Activated CD8-positive, alpha-beta memory T cell treated with anti-CD3 and anti-CD28 coated beads for 1 hour (primary cell): ENCODE measurements at places on chromosomes 13 and 19.

DNA sequence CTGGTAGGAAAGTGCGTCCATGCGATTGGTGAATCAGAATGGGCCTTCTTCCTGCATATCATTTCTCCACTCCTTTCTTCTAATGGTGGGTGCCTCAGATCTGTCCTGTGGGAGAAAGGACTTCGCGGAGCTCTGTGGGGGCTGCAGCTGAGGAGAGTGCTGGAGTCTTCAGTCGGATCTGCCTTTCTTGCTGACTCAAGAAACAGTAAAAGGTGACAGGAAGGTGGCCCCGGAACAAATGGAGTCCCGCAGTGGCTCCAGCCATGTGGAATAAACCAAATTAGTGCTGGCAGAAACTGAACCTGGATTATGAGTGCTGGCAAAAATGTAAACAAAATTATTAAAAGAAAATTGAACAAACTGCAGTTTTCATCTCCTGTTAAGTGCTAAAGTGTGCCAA is 15.1 kb upstream of the GAS6 start:
- no peak for DNase-seq

GRCh38 chr19:49853852-49854377 is 3.0 kb downstream of the PTOV1 start:
- no peak for DNase-seq

DNA sequence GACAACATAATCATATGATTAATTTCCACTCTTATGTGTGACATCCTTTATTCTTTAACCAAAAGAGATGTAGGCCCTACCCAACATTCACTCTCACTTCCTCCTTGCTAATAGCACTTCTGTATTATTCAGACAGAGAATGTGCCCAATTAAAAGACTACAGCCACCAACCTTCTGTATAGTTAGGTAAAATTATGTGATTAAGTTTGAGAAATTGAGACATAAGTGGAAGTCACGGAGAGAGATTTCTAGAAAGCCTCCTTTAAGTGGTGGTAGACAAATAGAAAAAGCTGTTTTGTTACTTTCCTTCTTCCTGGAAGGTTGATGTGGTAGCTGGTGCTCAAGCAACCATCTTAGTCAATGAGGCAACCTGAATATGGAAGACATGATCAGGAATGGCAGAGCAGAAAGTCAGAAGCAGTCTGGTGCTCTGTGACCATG is 14.8 kb downstream of the EPSTI1 start:
- no peak for DNase-seq

- no peak for DNase-seq
These were observed 3.0 kb downstream of the PAK4 start for GRCh38 chr19:39128516-39129079.

- peak; percentile 42 for DNase-seq
These were observed 8.6 kb upstream of the NUP62 start for GRCh38 chr19:49937750-49938381.

DNA sequence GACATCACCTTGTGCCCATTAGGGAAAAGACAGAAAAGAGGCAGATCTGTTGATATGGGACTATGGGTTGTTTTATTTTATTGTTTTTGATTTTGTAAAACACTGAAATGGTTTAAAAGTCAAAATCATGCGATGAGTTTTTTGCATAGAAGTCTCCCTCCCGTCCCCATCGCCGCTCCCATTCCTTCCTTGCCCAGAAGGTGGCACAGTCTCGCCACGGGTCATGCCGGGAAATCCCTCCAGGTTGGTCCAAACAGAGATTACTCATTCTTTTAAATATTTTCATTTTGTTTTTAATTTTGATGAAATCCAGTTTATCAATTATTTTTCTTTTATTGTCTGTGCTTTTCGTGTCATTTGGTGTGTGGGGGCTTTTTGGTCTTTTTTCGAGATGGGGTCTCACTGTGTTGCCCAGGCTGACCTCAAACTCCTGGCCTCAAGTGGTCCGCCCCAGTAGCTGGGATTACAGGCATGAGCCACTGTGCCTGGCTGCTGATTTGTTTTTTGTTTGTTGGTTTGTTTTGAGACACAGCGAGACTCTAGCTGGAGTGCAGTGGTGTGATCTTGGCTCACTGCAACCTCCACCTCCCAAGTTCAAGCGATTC is 9.2 kb downstream of the PGPEP1 start:
- DNase-seq: no peak

DNA sequence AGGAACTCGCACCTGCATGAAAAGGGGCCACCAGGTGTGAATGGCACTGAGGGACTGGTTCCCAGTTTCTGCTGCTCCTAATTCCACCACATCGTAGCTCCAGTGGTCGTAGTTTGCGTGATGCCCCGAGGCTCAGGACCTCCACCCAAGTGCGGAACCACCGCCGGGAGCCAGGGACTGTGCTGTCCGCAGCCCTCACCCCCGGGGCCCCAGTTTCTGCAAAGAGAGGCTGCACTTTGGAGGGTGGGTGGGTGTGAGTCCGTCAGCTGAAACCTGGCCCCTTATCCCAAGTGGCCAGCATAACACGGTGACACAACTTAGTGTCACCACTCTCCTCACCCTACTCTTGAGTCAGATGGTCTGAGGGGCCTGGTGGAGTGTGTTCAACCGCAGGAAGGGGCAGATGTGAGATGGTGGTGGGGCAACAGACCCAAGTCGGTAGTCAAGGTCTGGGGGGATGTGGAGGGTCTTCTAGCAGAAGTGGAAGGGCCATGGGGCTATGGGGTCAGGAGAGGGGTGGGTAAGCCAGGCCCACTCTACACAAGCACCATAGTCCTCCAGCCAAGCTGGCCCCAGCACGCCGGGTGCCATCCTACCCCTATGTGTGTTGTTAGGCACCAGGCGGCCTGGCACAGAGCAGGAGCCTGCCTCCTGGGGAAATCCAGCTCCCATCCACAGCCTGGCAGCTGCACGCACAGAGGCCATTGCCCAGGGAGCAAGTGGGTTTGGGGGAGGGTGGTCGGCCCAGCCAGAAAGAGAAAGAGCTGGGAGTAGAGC is 1301.6 kb downstream of the UQCRFS1 start:
- DNase-seq: no peak

DNA sequence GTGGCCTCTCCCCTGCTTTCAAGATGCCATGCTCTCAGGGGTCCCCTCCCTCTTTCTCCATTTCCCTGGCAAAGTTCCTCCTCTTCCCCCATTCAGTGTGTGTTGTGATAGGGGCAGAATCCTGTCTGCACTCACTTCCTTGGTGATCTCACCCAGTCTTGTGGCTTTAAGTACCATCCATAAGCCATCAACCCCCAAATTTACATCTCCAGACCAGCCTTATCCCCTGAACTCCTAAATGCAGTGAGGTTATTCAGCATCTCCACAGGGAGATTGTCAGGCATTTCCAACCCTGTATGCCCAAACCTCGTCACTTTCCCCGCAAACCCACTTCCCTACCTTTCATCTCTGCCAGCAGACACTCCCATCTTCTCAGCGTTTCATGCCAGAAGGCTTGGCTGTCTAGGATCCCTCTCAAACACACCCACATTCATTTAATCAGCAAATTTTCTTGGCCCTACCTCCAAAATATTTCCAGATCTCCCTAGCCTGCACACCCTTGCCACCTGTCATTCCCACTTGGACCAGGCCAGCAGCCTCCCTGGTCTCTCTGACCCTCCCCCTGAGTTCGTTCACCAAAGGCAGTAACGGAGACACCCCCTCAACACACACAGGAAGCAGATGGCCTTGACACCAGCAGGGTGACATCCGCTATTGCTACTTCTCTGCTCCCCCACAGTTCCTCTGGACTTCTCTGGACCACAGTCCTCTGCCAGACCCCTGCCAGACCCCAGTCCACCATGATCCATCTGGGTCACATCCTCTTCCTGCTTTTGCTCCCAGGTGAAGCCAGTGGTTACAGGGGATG is at the start of gene HCST:
Gene HCST (plus strand): TSS at position 676 of the 808 bp plus-strand sequence. CDS start 65 bp downstream, at position 741.
- no peak for DNase-seq

GRCh38 chr19:57934820-57935665 is at the start of gene ZNF418:
ZNF418 (minus strand) TSS chr19:57935402; CDS start chr19:57933822, 1,580 bp downstream.
- no peak for DNase-seq

DNA sequence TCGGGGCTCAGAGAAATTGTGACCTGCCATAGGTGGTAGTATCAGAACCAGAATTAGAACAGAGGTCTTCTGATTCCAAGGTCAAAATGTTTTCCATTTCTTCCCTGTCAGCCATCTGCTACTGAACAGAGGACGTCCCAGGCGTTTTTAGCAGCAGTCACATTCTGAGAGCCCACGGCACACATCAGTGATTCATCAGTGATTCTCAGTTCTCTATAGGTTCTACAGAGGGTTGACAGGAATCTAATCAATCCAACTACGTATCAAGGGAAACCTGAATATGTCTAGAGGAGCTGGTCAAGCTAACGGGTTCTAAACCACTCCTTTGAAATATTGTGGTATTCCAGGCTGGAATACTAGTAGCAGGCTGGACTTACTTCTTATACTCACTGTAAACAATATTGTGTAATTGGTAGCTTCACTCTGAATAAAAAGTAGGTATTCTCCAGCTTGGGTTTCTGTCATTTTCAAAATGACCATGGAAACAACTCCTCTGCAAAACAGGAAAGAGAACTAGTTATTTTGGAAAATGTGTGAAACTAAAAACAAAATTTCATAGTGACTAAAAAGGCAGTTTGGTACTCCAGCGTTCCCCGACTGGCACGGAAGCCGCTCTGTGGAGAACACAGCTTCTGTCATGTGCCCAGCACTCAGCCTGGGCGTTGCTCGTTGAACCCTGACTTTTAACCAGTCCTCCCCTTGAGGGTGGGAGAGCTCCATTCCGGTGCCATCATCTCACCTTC is 43.2 kb downstream of the FLT3 start:
- DNase-seq: no peak

- no peak for DNase-seq
These were observed 1674.5 kb upstream of the SLC10A2 start for GRCh38 chr13:104740641-104741222.

DNA sequence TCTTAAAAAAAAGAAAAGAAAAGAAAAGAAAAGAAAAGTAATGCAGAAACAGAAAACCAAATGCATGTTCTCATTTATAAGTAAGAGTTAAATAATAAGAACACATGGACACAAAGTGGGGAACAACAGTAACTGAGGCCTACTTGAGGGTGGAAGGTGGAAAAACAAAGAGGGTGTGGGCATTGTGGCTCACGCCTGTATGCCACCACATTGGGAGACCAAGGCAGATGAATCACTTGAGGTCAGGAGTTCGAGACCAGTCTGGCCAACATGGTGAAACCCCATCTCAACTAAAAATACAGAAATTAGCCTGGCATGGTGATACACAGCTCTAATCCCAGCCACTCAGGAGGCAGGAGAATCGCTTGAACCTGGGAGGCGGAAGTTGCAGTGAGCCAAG is 8.1 kb downstream of the ZNF708 start:
- DNase-seq: no peak

DNA sequence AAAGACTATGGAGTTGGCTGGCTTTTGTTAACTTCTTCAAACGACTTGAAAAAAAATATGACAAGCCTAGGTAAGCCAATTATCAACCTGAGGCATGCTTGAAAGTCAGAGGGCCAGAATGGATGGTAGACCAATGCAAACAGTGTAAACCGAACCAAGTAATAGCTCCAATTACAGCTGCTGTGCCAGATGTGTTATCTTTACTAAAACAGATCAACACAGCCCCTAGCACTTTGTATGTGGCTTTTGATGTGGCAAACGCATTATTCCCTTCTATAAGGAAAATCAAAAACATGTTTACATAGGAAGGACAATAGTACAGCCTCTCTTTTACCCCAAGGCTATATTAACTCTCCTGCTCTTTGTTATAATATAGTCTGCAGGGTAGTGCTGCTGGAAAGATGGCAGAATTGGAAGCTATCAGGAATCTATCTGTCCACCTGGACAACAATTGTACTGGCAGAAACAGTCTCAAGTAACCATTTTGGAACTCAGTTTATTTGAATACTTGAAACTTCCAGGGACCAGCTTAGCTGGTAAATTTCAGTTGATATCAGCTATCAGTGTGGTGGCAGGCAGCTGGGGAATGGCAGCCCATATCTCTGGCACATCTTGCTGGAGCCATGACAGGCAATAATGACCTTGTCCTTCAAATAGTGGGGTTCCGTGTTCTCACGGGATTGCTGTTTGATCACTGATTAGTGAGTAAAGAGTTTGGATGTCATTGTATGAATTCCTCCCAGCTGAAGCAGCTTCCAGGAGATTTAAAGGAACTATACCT is 144.4 kb upstream of the WASF3 start:
- DNase-seq: no peak

- DNase-seq: no peak
These were observed 218.9 kb upstream of the EDNRB start for GRCh38 chr13:78137404-78138142.

GRCh38 chr19:1453525-1454364 is 3.8 kb downstream of the APC2 start:
- no peak for DNase-seq

DNA sequence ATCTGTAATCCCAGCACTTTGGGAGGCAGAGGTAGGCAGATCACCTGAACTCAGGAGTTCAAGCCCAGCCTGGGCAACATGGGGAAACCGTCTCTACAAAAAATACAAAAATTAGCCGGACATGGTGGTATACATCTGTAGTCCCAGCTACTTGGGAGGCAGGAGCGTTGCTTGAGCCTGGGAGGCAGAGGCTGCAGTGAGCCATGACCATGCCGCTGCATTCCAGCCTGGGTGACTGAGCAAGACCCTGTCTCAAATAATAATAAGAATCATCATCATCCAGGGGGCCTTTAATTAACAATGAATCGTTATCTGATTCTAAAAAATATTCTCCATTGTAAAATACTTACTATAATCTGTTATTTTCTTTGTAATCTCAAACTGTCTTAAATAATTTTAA is 283.4 kb downstream of the DACH1 start:
- no peak for DNase-seq

DNA sequence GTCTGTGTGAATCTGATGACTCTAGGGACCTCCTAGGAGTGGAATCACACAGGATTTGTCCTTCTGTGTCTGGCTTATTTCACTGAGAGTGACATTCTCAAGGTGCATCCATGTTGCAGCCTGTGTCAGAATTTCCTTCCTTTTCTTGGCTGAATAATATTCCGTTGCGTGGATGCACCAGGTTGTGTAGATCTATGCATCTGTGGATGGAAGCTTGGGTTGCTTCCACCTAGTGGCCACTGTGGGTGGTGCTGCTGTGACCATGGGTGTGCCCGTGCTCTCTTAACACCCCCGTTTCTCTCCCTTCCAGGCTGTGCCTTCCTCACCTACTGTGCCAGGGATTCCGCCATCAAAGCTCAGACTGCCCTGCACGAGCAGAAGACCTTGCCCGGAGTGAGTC is 26.2 kb downstream of the CELF5 start:
- DNase-seq: peak; percentile 23

DNA sequence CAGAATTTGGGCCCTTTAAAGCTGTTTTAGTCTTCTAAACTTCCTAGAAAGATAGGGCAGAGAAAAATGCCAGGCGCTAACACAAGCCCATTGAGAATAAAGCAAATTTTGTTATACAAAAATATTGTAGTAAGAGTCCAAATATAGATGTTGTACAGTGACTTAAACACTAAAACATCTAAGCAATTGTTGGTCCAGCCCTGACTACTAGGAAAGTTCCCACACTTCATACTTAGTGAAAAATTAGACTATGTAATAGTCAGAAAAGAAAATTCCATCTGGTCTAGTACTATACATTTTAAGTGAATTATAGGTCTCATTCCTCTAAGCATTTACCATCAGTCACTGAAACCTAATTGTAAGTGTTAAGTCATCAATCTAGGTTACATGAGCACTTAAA is 1518.3 kb upstream of the SLC10A2 start:
- DNase-seq: no peak

- no peak for DNase-seq
These were observed 4.4 kb downstream of the KDELR1 start for GRCh38 chr19:48386981-48387380.

- no peak for DNase-seq
These were observed 616.4 kb downstream of the EFNB2 start for GRCh38 chr13:105918842-105919741.
